ENCODE measurements at places on chromosomes 6 and 20.

DNA sequence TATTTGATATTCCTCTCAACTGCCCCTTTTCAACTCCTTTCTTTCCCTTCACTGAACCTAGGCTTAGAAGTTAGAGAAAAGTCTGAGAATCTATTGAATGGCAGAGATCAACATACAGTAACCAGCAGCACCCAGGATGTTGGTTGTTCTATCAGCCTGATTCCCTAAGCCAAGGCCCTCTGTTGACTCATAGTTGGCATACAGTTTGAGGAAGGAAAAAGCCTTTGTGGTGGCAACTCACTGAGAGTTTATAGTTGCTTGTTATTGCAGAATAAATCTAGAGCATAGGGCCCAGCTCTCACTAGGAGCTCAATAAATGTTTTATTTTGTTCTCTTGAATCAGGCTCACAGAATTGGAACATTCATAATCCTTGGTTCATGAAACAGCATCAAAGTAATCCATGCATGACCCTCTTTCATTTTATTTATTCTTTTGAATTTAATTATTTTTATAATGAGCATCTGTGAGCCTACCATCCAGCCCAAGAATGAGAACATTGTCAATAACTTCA, 119.1 kb upstream of the ADGRF1 start:
- no peak for DNase-seq

GRCh38 chr20:18164356-18164755, 26.7 kb downstream of the KAT14 start:
- DNase-seq = no peak

- DNase-seq = no peak
These were observed 7.2 kb downstream of the THBS2 start for GRCh38 chr6:169246445-169246844.

GRCh38 chr6:30615958-30616810, 859 bp downstream of the PPP1R10 start:
- DNase-seq = no peak

DNA sequence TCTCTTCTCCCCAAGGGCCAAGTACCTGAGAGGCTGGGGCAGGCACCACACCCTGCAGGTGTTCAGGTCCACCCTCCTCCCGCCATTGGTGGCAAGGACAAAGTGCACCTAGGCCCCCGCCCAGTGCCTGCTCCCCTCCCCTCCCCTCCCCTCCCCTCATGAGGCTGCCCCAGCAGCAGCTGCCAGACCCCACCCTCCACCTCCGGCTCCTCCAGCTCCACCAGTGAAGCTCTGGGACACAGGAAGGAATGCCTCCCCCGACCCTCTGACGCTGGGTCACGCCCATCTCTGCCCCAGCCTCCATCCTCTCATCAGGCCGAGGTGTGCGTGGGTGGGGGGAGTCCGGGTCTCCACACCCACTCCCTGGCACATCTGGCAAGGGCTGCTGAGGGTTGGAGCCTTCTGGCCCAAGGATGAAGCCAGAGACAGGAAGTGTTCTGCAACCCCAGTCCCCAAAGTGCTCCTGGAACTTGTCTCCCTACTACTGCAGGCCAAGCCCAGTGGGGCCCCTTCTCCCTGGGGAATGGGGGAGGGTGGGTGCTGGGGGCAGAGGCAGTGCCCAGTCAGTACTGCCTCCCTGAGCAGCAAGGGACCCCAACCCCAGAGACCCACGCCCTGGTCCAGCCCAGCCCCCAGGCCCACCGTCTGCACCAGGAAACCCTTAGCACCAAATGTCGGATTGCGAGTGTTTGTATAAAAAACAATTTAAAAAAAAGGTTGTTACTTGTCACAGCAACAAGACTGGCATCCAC, 1.6 kb upstream of the UCKL1 start:
- DNase-seq = no peak
